ENCODE measurements at places on chromosomes 16 and 17.
A peak's percentile ranks its signal among the peaks of the same experiment; 100 is the strongest.

DNA sequence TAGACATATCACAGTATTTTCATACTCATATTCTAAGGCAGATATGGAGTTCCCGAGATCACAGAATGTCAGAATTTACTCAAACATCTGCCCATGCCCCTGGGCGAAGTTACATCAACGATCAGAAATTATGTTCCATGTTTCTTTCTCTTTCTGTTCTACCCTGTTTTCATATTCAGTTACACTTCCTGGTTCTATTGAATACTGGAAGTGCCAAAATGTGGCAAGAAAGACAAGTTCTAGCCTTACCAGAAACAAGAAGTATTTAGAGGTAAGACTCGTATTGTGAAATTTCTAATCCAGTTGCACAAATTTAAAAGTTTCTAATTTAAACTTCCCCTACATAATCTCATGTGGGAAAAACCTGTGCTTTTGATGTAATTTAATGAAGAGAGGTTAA lies 36.1 kb downstream of the KCNJ2 start:
- DNase-seq, result no peak

GRCh38 chr17:50465635-50466034 lies 3.0 kb downstream of the CHAD start:
- DNase-seq, result no peak

- DNase-seq, result no peak
Measured at GRCh38 chr16:58862334-58863021, 128.4 kb upstream of the GOT2 start.

DNA sequence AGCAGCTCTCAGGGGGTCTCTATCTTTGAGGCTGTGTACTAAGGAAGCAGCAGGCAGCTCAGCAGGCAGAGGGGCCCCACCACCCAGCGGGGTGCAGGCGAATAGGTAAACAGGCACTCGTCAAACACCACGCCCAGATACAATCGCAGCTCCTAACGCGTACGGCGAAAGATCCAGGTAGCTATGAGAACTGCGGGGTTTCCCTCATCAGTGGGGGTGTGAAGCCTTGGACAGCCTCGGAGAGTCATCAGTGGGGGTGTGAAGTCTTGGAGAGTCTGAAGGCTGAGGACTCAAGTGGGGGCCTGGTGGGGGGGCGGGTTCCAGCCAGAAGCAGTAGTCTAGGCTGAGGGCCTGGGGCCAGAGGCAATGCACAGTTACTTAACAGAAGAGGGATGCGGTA lies 69.0 kb downstream of the RTN4RL1 start:
- DNase-seq, result no peak

GRCh38 chr16:531494-532125 lies 4.1 kb downstream of the CAPN15 start:
- no peak for DNase-seq

DNA sequence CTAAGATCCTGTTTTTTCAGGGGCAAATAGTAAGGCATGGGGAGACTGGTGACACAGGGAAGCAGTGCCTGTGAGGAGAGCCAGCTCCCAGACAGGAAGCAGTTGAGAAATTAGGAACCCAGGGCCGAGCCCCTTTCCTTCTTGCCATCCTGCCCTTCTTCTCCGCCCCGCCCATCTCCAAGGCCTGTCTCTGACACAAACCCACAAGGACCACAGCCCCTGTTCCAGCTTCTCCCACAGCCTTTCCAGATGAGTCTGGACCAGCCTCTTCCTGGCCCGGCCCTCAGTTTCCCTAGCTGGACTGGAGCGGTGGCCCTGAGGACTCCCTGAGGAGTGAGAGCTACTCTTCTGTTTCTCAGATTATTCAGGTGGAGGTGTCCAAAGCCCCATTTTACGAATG lies 9.9 kb downstream of the CCDC102A start:
- DNase-seq, result no peak

- DNase-seq, result peak; percentile 42
Measured at GRCh38 chr17:10646392-10646990, 10.6 kb downstream of the MYH3 start.

- DNase-seq, result no peak
Measured at GRCh38 chr17:75142236-75142971, 10.9 kb upstream of the NT5C start.

DNA sequence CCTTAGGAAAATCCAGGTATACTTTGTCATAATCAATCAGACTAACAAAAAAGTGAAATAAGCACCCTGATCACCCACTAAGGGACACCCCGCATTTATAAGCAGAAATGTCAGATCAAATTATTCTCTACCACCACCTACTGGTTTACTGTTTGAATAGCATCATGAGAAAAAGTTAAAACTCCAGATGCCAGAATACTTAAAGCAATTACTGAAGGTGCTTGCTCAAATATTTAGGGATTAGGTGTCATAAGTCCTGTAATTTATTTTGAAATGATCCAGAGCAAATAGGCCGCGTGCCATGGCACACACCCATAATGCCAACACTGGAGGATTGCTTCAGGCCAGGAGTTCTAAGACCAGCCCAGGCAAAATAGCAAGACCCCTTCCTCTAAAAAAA lies 2.3 kb downstream of the TOP2A start:
- no peak for DNase-seq

GRCh38 chr17:28810437-28810836 lies 32.2 kb downstream of the FAM222B start:
- DNase-seq, result no peak

GRCh38 chr17:81400154-81400977 lies 5.1 kb downstream of the BAHCC1 start:
- DNase-seq, result no peak

DNA sequence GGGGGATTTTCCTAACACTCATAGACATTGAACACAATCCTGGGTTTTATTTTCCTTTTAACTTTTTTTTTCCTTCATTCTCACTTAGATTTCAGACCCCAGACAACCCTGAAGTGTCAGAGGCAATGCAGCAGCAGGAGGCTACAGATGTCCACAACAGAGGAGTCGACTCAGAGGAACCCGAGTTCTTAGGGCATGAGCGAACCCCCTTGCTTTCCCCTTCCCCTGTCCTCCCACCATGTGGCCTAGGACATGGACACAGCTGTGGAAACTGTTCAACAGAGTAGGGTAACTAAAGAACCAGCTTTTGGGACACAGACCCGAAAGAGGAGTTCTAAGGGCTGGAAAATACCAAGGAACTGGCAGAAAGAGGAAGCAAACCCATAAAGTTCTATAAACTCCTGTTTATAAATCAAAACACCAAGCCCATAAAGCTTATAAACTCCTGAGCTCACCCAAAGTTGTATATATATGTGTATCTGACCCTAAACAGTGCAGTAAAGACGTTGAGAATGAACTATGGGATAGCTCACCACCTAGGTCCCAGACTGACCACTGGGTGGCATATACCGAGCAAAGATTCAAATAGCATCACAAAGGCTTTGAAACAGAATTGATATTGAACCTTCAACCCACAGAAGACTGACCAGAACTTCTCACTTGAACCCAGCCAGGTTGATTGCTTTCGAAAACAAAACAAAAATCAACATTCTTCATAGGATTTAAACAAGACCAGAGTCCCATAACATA lies 33.9 kb downstream of the CMTM4 start:
- no peak for DNase-seq

DNA sequence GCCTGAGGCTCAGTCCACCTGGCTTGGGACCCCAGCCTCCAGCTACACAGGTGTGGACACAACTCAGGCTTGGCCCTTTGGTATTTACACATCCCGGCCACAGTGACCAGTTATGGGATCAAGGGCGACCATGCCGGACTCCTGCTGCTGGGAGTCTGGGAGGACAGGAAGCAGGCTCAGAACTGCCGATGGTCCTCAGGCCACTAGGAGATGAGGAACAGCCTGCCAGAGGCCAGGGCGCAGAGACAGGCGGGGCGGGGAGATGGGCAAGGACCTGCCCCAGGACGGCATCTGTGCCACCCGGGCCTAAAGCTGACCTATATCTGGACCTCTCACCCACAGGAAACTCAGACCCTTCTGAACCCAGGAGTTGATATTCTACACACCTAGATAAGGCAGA lies 12.5 kb downstream of the NXN start:
- DNase-seq, result no peak

DNA sequence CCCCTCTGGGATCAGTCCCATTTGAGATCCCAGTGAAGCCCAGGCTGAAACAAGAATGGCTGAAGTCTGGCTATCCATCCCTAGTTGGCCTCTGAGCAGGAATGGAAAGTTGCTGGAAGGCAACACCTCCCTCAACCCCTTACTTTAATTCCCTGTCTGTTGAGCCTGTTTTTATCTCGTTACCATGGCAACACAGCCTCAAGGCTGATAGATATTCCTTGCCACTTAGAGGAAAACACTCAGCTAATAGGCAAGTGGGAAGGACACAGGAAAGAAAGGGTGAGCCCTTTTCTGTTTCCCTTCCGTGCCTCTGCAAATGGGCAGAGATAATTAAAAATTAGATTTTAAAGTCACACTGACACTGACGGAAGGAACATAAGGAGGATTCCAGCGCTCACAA lies 75.5 kb upstream of the CLEC3A start:
- DNase-seq, result no peak

DNA sequence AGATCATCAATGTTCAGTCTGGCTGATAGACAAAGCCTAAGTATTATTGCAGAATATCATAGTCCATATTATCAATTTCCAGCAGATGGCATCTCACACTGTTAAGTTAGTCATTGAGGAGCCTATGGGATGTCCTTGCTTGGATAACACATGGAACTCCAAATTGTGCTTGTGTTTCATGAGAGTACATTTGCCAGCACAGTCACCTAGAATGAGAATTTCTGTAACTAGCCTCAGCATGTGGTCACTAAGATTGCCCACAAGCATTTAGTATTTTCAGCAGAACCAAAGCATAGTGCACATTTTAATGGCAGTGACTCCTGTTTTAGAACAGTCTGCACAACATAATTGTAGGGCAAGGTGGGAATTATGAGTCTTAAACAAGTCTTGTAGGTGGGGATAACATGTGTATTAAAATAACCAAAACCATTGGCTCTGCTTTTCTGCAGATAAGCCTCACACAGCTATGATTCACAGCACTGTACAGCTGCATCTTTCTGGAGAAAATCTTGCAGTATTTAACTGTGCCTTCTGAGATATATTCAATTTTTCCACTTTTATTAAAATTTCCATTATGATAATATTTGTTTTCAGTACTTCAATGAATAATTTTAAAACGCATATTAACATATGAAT lies 882.8 kb upstream of the SOX9 start:
- peak; percentile 11 for DNase-seq

DNA sequence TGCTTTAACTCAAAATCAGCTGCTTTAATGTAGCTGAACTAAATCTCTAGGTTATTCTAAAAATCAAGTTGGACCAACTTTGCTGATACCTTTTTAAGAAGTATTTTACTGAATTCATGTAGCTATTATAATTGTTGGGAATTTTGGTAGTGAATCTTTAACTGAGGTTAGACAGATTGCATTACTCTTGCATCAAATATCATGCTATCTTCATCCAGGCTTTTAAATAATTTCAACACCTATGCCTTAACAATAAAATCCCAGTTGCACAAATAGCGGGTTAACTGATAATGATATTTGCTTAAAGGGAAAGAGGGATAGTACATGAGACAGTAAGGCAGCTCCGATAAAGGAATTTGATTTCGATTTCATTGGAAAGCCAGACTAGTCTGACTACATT lies 241.3 kb upstream of the TBX2 start:
- no peak for DNase-seq

DNA sequence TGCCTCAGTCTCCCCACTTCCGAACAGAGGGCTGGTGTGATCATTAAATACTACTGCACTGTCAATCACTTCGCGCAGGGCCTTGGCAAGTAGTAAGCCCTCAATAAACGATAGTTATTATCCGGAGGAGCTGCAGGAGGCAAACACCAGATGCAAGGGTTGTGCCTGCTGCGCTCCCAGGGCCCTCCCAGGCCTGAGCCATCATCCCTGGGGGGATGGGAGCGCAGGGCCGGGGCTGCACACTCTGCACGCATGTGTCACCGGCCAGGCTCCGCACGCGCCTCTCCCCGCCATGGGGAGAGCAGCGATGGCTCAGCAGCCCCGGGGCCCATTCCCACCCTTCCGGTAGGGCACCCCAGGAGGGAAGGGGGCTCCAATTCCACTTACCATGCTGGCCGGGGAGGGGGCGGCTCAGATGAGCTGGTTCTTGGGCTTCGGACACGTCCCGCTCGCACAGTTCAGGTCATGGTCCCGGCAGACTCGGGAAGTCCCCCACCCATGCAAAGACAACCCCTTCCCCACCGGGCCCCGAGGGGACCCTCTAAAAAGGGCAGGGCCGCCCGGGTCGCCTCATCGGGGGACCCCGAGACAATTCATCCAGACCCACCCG lies 681 bp downstream of the XPO6 start:
- DNase-seq, result no peak

DNA sequence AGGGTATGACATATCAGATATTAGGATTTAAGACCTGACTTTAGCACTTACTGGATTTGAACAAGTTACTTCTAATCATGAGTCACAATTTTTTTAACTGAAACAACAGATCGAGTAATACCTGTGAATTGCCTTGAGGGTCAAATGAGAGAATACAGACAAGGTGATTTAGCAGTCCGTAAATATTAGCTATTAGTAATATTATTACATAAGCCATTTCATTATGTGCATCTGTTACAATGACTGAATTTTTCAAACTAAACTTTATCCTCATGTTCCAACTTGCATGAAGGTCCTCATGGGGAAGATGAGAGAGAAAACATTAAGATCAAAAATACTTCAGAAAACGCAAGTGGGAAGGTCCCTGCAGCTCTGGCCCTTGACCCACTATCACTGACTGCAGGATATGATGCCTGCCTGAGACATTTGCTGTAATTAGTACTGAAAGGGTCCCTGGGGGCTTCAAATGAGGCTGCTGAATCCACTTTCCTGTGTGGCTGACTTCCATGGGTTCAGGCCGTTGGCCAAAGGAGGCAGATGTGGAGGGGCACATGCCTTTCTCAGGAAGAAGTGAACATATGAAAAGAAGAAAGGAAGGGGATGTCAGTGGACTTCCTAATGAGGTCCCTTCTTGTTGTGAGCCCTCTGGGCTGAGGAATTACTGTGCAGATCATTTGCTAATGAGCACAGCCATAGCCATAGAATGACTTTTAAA lies 441.7 kb downstream of the CDH11 start:
- no peak for DNase-seq

- no peak for DNase-seq
Measured at GRCh38 chr16:2438121-2438520, 8.9 kb downstream of the CCNF start.

All from LNCaP clone FGC (cell line).